ENCODE measurements at places on chromosomes 1 and 21.

DNA sequence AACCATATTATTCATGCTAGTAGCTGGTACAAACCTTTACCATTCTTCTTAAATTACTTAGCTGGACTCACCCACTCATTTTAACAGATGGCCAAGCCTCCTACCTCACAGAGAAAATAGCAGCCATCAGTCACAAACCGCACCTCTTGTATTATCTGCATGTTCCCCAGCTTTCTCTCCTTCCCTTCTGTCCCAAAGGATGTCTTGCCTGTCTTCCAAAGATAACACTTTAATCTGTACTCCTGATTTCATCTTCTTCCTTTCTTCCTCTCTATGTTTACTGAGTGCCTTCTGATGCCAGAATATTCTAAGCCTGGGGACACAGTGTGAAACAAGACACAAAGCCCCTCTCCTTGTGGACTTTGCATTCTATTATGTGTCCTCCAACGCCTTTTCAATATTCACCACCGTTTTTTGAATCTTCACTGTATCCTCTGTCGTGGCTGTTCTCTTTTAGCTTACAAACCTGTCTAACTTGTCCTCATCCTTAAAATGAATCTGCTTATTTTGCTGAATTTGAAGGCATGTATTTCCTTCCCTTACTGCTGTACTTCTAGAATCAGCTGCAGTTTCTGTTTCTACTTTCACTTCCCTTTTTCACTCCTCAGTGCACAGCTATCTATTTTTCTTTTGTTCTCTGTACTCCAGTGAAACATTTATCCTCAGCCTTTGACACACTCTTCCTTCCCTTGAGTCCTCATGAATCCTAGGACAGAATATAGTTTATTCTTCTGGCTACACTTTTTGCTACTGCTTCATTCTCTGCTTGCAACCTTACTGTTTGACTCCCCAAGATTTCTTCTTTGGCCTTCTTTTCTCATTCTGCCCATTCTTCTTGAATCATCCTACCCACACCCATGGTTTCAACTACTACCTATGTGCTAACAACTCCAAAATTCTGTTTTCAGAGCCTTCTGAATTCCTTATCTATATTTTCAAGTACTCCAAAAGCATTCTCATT is 216.9 kb upstream of the SAMSN1 start:
- DNase-seq = no peak

GRCh38 chr1:153365696-153366095 is 8.0 kb downstream of the S100A9 start:
- DNase-seq = no peak

- no peak for DNase-seq
Observed at GRCh38 chr1:41866285-41866684, 52.4 kb downstream of the HIVEP3 start.

- no peak for DNase-seq
Observed at GRCh38 chr1:203905275-203905674, 43.9 kb downstream of the SNRPE start.

GRCh38 chr1:232454227-232454886 is 175.6 kb downstream of the SIPA1L2 start:
- DNase-seq = no peak

DNA sequence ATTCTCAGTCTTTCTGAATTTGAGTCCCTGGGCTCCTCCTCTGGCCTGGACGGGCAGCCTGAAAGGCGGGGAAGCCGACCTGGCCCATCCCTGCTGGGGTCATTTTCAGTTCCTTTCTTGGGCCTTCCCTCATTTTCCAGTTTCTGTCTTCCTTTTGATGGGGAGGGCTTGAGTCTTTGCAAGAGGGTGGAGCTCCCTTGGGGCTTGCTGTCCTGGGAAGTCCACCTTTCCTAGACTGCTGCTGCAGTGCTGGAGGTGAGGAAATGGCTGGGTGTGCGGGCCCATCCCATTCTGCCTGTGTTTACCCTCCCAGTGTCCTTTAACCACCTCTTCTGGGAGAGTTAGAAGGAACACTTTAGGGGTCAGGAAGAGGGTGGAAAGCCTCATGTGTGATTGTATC is 40.4 kb upstream of the SYNC start:
- no peak for DNase-seq

- no peak for DNase-seq
Observed at GRCh38 chr1:24003331-24003972, 23.3 kb upstream of the SRSF10 start.

- no peak for DNase-seq
Observed at GRCh38 chr1:46508757-46509156, 19.1 kb downstream of the DMBX1 start.

DNA sequence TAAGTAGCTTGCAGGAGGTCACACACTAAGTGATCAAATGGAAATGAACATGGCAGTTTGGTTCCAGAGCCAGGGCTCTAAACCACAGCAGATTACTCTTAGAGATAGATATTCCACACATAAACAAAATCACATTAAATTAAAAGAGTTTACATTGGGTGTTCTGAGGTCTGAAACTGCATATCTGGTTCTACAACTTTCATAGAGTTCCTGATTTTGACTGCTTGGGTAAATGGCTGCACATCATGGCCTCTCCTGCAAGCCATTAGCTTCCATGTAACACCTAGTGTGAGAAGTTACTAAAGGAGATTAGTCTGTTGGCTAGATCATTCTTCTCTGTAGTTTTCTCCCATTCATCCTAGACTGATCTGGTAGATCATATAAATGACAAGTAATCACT is 12.8 kb upstream of the XCL2 start:
- no peak for DNase-seq

DNA sequence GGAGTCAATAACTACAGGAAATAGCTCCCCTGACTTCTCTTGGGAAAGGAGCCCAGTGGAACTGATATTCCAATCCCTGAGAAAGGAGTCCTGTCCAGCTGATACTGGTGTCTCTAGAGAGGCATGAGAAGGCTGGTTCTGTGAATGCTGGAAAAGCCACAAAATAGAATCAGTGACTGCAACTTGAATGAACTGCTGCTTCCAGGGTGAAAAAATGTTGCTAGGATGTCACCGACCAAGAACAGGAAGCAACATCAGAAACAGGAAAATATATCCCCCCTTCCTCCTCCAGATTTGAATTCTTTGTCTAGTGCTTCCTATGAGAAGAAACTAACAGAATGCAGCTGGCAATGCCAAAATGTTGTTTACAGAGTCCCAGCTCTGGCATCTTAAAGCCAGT is 269.3 kb upstream of the LYPLAL1 start:
- no peak for DNase-seq

- no peak for DNase-seq
Observed at GRCh38 chr1:50526431-50526830, 103.2 kb upstream of the DMRTA2 start.

- no peak for DNase-seq
Observed at GRCh38 chr1:199529324-199529723, 498.2 kb upstream of the NR5A2 start.

GRCh38 chr1:226552061-226552460 is 3.5 kb downstream of the STUM start:
- DNase-seq = no peak

Measured in keratinocyte (primary cell).